ENCODE measurements at places on chromosomes 16 and 17. TPM values are rescaled to one million over a fixed set of nuclear protein-coding genes. Genes with fewer than 3 reads are reported as not detected.

KRT32 gene
- polyA plus RNA-seq: not detected

LRRC46 gene
- 0.90 TPM for polyA plus RNA-seq

KRT24 gene
- not detected for polyA plus RNA-seq

KRTAP2-3 gene
- not detected for polyA plus RNA-seq

KCNJ2 gene
- not detected for polyA plus RNA-seq

CCL16 gene
- polyA plus RNA-seq: not detected

AXIN1 gene
- polyA plus RNA-seq: 1.6 TPM

PRR29 gene
- polyA plus RNA-seq: 3.2 TPM

AOC3 gene
- polyA plus RNA-seq: not detected

KRT26 gene
- not detected for polyA plus RNA-seq

NLRC3 gene
- polyA plus RNA-seq: 19.8 TPM

NPIPB9 gene
- polyA plus RNA-seq: 0.31 TPM

CDC6 gene
- 0.93 TPM for polyA plus RNA-seq

TBC1D26 gene
- not detected for polyA plus RNA-seq

SPATA22 gene
- polyA plus RNA-seq: not detected

KRT31 gene
- polyA plus RNA-seq: not detected

KRTAP4-3 gene
- not detected for polyA plus RNA-seq

UQCRC2 gene
- 144 TPM for polyA plus RNA-seq

CCL3 gene
- 1.2 TPM for polyA plus RNA-seq

ABAT gene
- polyA plus RNA-seq: 3.3 TPM

SOX15 gene
- polyA plus RNA-seq: not detected

ARSG gene
- polyA plus RNA-seq: 10.6 TPM

ZNF205 gene
- polyA plus RNA-seq: not detected

CMTM2 gene
- not detected for polyA plus RNA-seq

SMIM22 gene
- polyA plus RNA-seq: not detected

SLC12A3 gene
- 1.6 TPM for polyA plus RNA-seq

HES7 gene
- polyA plus RNA-seq: not detected

NME2 gene
- polyA plus RNA-seq: 374 TPM

RUNDC3A gene
- not detected for polyA plus RNA-seq

TEKT5 gene
- polyA plus RNA-seq: not detected

TNP2 gene
- polyA plus RNA-seq: not detected

All from IgD-negative memory B cell (primary cell).